ENCODE measurements at places on chromosomes 12 and 14. TPM values are rescaled to one million over a fixed set of nuclear protein-coding genes. Genes with fewer than 3 reads are reported as not detected.
A peak's percentile ranks its signal among the peaks of the same experiment; 100 is the strongest.

DNA sequence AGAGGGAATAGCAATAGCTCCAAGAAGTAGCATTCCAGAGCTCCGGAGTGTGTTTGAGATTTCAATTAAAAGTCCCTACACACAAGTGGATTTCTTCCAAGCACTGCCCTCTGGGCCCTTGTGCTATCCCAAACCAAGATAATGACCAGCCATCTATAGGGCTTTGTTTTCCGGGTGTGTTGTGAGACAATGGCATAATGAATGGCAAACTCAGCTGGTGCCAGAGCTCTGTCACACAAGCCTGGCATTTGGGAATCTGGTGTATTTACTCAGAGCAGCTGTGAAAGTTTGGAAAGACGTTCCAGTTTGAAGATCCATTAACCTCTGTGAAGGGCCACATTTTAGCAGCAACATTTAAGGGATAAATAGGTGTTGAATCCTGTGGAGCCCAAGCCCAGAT lies 61.2 kb upstream of the TMTC2 start:
- DNase-seq = no peak

DNA sequence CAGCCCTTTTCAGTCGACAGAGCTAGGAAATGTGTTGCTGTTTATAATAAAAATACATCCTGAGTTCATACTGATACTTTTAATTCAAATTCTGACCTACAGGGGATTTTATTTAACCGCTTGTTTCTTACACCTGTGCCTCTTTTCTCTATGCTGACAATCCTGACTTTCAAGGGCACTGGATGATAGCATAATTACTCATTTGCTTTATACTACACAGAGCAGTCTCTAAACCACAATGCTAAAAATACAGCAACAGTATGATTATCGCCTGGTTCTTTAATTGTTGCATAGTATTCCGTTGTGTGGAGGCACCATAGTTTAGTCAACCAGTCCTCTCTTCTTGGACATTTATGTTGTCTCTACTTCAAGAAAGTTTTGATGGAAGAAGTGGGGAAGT lies 372.9 kb downstream of the DPF3 start:
- no peak for DNase-seq

GRCh38 chr12:100290016-100290415 lies 23.0 kb downstream of the SCYL2 start:
- DNase-seq = no peak

DNA sequence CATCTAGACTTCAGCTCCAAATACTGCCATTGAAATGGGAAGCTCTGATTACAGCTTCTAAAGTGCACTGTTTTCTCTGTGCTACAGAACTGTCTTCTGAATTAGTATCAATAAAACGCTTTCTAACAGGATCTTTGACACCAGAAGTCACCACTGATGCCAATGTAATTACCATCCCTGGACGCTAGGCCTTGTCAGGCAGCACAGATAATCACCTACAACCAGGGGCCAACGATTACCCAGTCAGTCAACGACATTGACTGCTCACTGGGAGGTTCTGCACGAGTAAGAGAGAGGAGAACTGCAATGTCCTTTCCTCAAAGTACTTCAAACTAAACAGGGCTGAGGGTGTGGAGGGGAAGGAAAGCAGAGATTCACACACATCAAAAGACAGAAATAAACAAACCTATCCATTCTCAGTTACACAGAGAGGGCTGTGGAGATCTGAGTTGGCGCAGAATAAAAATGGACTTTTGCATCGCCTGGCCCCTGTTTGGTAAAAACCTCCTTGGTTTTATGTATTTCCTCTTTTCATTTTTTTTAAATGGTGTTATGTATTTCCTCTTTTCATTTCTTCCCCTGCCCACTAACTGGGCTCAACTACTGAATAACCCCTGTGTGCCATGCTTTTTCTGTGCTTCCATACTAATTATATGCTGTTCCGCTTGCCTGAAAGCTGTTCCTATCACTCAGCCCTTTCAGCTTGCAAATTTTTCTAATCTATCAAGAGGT lies 492.2 kb downstream of the APAF1 start:
- DNase-seq = no peak

DNA sequence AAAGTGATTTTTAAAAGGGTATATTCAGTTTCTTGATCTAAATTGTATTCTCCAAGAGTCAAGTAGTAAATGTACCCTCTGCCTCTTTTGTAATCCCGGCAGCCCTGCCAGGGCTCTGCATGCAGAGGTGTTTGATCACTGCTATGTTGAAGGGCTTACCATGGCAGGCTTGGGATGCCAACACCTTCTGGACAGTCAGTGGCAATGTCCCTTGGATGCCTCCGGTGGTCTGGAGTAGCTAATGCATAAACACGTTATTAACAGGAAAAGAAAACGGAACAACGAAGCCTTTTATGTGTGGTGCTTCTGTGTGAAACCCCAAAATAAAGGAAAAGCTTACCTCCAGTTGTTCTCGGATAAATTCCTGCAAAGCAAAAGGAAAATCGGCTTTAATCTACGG lies 19.9 kb downstream of the EIF2B2 start:
- peak; percentile 13 for DNase-seq

GRCh38 chr14:43706900-43707299 lies 800.2 kb downstream of the FSCB start:
- DNase-seq = no peak

DNA sequence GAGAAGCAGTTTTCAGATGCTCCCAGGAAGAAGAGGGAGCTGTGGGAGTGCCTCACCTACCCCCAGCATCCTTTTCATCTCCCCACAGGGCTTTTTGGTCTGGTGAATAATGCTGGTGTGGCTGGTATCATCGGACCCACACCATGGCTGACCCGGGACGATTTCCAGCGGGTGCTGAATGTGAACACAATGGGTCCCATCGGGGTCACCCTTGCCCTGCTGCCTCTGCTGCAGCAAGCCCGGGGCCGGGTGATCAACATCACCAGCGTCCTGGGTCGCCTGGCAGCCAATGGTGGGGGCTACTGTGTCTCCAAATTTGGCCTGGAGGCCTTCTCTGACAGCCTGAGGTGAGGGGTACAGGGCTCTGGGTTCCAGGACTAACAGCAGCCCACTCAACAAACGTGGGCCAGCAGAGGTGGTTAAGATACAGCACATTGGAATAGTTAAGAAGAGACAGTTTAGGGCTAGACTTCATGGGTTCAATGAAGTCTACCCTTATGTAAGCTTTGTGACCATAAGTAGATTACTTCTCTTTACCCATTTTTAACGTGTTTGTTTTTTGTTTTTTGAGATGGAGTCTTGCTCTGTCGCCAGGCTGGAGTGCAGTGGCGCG lies 1.5 kb downstream of the RDH5 start:
- DNase-seq = no peak

DNA sequence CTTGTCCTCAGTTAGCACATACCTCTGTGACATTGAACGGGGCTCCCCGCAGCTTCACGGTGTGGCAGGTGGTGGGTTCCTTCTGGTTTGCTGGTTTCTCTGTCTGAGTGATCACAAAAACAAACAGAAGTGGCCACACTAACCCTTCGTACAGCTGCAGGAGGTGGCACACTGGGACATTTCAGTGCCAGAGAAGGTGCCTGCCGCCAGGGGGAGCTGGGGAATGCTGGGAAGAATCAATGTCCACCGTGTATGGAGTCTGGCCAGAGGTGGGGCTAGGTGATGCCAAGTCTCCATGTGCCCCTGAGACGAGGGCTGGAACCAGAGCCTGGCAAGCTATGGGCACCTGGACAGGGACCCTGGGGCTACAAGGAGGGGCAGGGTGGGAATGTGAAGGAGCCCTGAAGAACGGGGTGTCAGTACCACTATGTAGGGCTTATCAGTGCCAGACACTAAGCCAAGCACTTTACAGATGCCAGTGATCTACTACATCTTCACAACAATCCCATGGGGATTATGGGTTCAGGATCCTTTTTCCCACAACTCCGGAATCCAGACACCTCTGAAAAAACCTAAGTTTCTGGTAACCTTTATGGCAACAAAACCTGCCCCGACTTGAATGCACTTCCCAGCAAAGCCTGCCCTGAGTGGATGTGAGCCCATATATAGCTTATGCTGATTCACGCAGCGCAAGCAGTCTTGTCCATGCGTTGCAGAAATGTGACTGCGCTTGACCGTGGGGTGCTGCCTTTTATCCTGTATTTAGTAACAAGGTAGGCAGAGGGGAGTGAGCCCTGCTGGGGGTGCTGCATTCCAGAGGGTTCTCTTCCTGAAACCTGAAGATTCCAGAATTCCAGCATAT lies 10.8 kb downstream of the RBM19 start:
- no peak for DNase-seq

GRCh38 chr14:75946785-75947184 lies 35.0 kb downstream of the TGFB3 start:
- DNase-seq = no peak

GRCh38 chr12:113852264-113852663 lies 113.9 kb downstream of the RBM19 start:
- no peak for DNase-seq

- no peak for DNase-seq
Observed at GRCh38 chr14:64465831-64466554, 694 bp downstream of the AKAP5 start.

DNA sequence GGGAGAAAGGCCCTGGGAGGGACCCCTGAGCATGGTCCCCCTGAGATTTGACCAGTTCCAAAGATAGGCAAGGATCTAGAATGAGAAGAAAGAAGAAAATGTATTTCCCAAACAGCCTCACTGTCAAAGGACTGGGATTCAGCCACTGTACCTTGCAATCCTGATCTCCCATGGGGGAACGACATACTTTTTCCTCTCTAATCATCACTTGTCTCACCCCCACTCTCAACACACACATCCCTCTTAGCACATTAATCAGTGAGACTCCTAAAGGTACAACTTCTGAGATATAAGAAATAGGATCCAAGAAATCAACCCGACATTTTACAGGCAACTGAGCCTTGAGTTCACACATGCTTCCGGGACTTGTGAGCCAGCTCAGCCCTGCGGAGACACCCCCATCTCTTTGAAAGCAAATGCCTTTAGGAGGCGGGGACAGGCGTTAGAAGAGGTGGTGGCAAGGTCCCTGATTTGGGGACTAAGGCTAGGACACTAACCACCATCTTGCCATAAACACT lies 1.4 kb downstream of the MAP3K9 start:
- DNase-seq = peak; percentile 14

The ZNF10 gene
- polyA plus RNA-seq = 5.0 TPM

The TCL1A gene
- polyA plus RNA-seq = 3.2 TPM

The AKAP6 gene
- not detected for polyA plus RNA-seq

The GPX2 gene
- polyA plus RNA-seq = not detected

The CIROP gene
- not detected for polyA plus RNA-seq

The KTN1 gene
- 30.5 TPM for polyA plus RNA-seq

The MBD6 gene
- polyA plus RNA-seq = 1.8 TPM

The VEZT gene
- polyA plus RNA-seq = 27.7 TPM

Data from immature natural killer cell (primary cell).